Mucosa of descending colon (tissue), 3 donors: ENCODE measurements at places on chromosomes 12 and 14. TPM values are rescaled to one million over a fixed set of nuclear protein-coding genes. Genes with fewer than 3 reads are reported as not detected.

DNA sequence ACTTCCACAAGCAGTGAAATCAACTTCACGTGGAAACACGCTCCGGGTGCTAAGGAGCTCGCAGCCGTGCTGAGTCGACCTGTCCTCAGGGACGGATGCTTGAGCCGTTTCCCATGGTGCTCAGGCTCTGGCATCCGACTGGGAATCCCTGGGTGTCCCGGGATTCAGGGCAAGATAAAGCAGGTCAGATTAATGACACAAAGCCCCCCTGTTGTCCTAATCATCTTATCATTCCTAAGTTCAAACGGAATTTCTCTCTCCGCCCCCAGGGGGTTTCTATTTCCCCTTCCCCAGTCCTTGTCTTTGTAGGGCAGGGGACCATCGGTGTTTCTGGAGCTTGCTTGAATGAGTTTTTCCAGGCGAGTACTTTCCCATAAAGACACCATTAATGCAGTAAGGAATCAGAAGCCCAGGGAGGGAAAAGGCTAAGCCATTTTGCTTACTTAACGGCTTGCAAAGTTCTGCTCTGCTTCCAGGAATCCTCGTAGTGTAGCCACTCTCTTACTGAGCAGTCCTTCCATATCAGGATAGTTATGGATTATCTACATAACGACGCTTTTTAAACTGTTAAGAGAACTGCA lies 116.5 kb downstream of the TMEM132C start:
- no peak for DNase-seq

DNA sequence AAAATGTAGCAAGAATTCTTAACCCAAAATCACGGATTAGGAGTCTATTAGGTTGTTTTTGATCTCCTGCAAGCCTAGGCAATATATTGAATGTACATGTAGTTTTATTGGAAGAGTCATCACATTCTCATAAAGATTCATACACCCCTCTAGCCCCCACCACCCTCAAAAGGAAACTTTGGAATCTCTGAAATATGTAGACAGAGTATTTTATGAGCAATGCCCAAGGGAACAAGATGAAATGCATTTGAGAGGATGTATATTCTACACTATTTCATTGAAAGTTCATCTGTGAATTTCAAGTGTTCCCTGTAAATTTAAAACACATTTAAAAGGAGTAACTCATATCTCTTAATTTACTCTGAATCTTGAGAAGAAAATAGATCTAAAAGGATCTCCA lies 103.7 kb downstream of the SYT1 start:
- DNase-seq = no peak

- no peak for DNase-seq
Observed at GRCh38 chr12:107584563-107584962, 101.0 kb upstream of the PWP1 start.

DNA sequence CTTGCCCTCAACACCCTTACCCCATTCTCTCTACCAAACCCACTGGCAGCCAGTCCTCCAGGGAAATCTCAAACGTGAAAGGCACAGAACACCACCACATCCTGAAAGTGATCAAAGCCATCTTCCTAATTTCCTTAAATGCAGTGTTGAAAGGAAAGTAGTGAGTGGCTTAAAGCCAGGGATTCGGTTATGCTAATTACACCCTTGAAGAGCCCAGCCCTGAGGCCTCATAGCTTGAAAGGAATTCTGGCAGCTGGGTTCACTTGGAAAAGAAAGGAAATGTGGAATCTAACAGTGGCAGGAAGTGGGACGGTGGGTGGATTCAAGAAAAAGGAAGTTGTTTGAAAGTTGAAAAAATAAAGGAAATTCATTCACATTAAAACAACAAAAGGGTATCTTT lies 73.0 kb upstream of the FICD start:
- no peak for DNase-seq

DNA sequence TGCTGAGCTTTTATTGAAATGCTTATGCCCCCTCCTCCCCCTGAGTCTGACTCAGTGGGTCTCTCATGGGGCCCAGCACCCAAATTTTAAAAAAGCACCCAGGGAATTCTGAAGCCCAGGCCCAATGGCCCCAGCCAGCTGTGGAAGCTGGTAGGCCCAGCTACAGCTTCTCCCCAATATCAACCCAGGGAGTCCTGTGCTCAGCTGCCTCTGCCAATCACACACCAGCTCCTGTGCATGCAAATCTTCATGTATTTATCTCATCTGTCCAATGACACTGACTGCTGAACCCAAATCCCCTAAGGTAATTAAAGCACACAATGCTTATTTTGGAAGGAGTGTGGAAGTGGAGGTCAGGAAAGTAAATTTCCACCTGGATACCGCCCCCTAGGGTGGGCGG lies 76.3 kb downstream of the CCDC88C start:
- no peak for DNase-seq

DNA sequence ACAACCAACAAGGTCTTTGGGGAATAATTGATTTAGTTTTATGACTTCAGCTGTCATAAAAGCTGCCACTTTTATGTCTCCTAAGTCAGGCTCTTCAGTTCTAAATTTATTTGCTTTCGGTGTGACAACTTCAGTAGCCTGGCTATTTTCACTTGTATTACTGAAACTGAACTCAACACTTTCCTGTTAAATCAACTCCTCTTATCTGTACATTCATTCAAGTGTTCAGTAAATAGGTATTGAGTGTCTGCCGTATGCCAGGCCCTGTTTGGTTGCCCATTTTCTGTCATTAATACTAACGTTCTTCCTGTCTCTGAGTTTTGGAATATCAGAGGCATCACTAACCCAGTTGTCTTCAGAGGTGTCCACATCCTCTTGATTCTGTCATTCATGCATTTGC lies 7.5 kb downstream of the UTP20 start:
- DNase-seq = no peak

DNA sequence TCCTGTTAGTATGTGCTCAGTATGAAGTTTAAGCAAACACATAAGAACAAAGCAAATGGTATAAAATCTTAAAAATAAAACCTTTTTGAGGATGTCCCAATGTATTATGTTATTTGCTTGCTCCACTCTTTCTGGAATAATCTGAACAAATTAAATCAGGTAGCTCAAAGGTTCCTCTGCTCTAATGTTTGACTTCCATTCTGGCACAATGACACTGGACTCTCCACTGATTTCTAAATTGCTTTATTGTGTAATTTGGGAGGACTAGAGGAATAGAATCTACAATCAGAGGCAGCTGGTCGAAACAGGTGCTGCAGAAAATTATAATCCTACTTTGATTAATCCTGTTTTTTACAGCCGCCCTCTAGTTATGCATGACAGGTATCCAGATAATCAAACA lies 523.7 kb upstream of the FOXG1 start:
- no peak for DNase-seq

DNA sequence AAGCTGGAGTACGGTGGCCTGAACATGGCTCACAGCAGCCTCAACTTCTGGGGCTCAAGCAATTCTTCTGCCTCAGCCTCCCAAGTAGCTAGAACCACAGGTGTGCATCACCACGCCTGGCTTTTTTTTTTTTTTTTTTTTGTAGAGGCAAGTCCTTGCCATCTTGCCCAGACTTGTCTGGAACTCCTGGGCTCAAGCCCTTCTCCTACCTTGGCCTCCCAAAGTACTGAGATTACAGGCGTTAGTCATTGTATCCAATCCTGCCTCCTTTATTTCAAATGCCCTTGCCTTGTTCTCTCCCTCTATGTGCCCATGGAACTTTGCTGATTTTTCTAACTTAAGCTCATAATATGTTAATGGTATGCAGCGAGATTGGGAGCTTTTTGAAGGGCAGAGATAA lies 49.2 kb upstream of the PRICKLE1 start:
- no peak for DNase-seq

DNA sequence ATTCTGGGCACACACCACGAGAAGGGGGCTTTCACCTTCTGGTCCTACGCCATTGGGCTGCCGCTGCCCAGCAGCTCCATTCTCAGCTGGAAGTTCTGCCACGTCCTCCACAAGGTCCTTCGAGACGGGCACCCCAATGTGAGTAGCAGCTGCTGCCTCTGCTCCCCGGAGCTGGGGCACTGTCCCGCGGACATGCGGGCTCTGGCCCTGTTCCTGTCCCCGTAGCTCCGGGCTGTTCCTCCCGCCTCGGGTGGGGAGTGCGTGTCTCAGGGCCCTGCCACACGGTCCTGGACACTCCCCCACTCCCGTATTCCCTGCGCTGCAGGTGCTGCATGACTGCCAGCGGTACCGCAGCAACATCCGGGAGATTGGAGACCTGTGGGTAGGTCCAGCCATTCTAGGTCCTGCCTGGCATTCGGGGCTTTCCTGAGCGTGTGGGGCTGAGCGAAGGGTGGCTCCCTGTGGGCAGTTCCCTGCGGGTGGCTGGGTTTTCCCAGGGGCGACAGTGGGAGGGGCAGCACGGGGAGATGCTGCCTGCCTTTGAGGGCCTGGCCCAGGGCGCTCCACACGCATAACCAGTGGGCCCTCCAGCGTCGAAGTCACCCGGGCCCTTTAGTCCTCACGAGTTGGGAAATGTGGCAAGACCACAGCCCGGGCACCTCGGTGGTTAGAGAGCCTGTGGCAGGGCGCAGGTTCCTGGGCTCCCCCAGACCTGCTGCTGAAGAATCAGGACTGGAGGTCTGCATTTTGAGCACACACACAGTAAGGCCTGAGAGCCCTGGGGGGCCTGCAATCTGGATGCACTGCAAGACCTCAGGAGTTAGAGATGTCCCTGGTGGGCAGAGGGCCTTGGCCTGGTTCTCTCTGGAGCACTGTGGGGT lies 13.5 kb downstream of the HIP1R start:
- DNase-seq = no peak

- DNase-seq = peak; percentile 72
Observed at GRCh38 chr12:47744005-47744651, 14.6 kb downstream of the RAPGEF3 start.

GRCh38 chr12:104354868-104355570 lies 51.5 kb downstream of the EID3 start:
- no peak for DNase-seq

- DNase-seq = no peak
Observed at GRCh38 chr12:10361084-10361483, 28.8 kb downstream of the KLRK1 start.

DNA sequence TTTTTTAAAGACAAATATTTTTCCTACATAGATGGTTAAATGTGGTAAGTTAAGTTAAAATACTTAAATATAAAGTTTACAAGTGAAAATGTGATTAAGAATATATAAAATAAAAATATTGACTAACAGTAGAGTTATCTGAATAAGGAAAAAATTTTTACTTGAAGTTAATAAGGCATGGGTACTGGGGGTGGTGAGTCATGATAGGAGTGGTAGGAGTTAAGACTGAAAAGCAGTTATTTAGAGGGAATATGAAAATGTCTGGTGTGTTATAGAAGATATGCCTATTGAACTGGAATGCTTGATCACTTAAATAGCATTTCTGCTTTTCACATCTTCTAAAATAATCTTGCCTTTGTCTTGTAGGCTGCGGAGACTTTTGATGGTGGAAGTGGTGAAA lies 68.7 kb downstream of the CCDC91 start:
- no peak for DNase-seq

GRCh38 chr12:112752303-112752702 lies 39.2 kb upstream of the RPH3A start:
- no peak for DNase-seq

- no peak for DNase-seq
Observed at GRCh38 chr12:113236539-113237399, 15.5 kb downstream of the TPCN1 start.

GRCh38 chr12:55724940-55725309 lies 3.9 kb downstream of the CD63 start:
- peak; percentile 28 for DNase-seq

DNA sequence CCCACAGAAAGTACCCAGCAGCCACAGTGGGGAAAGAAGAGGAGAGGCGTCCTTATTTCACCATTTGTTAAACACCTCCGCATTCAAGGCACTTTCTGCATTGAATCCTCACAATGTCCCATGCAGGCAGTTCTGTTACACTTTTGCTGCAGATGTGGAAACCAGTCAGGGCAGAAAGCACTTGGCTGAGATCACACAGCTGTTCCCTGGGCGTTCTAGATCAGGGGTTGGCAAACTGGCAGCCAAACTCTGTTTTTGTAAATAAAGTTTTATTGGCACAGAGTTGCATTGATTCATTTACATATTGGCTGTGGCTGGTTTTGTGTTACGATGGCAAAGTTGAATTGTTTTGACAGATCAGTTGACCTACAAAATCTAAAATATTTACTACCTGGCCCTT lies 20.1 kb downstream of the FOXN4 start:
- DNase-seq = no peak

DNA sequence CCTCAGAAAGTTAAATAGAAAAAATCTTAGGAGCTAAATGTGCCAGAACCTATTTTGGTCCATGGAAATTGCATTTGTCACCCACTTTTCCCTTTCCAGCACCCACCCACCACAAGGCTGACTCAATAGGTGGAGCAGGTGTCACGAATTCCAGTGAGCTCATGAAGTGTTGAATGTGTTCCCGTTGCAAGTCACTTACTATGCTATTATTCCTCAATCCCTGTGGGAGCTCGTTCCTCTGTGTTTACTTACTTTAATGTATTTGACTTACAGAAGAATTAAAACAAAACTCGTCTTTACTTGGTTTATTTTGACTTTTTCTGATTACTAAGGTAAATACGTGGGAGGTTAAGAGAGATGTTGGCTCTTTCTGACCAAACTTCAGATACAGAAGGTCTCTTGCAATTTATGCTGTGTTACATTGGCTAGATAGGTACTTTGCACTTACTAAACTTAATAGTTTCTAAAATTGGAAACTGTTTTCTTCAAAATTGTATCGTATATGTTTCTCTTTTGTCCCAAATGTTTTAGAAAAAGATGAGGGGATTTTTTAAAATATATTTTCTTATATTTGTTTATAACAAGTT lies 269.4 kb upstream of the NOVA1 start:
- DNase-seq = no peak

- no peak for DNase-seq
Observed at GRCh38 chr12:4681732-4682131, 32.8 kb downstream of the NDUFA9 start.

- no peak for DNase-seq
Observed at GRCh38 chr12:121634836-121635235, 8.5 kb downstream of the ORAI1 start.

GRCh38 chr12:45327823-45328383 lies 112.0 kb downstream of the ANO6 start:
- no peak for DNase-seq

DNA sequence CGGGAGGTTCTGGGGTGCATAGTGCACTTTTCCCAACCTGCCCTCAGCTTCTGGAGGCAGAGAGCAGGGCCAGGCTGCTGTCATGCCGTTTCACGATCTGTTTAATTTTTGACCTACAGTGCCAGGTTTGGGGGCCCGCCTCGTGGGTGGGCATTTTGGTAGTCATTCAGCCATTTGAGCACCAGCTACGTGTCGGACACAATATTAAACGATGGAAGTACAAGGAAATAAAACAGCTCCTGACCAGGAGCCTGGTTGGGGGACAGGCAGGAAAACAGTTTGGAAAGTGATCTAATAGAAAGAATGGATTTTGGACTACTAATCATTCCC lies 708 bp downstream of the FNTB start:
- no peak for DNase-seq

The ITPK1 gene
- 165 TPM for total RNA-seq

The ACRBP gene
- 2.2 TPM for total RNA-seq

The PPP1R3E gene
- 16.2 TPM for total RNA-seq

The DPPA3 gene
- not detected for total RNA-seq

The TPPP2 gene
- total RNA-seq = 2.3 TPM

The ZFYVE26 gene
- total RNA-seq = 23.4 TPM

The RNASE1 gene
- 275 TPM for total RNA-seq

The HOXC6 gene
- not detected for total RNA-seq
